Putamen (tissue), 1 donor: ENCODE measurements at places on chromosomes 6 and 20.

DNA sequence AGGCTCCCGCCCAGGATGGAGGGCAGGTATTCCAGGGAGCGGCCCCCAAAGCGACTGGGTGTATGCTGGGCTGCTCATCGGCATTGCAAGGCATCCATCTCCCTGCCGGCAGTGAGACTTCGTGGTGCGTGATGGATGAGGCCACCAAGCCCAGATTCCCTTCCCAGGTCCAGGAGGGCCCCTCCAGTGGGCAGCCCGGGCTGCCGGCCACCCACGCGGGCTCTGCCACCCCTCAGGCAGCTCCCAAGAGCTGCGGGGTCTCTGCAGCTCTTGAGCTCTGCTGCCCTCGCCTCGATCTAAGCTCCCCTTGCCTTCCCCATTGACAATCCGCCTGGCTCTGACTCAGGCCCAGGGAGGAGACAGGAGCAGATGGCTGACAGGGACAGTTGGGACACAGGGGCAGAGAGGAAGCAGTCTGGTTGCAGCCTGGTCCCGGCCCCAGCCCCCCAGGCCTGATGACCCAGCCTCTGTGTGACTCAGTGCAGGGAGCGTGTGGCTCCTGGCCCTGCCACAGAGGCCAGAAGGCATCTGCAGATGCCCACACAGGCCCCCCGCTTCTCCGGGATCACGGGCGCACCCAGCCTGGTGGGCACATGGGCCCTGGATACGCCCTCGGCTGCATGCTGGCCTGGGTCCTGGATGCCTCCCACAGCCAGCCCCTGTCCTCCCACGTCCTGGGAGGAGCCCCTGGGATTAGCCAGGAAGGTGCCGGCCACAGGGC is 33.0 kb downstream of the SLCO4A1 start:
- no peak for DNase-seq

DNA sequence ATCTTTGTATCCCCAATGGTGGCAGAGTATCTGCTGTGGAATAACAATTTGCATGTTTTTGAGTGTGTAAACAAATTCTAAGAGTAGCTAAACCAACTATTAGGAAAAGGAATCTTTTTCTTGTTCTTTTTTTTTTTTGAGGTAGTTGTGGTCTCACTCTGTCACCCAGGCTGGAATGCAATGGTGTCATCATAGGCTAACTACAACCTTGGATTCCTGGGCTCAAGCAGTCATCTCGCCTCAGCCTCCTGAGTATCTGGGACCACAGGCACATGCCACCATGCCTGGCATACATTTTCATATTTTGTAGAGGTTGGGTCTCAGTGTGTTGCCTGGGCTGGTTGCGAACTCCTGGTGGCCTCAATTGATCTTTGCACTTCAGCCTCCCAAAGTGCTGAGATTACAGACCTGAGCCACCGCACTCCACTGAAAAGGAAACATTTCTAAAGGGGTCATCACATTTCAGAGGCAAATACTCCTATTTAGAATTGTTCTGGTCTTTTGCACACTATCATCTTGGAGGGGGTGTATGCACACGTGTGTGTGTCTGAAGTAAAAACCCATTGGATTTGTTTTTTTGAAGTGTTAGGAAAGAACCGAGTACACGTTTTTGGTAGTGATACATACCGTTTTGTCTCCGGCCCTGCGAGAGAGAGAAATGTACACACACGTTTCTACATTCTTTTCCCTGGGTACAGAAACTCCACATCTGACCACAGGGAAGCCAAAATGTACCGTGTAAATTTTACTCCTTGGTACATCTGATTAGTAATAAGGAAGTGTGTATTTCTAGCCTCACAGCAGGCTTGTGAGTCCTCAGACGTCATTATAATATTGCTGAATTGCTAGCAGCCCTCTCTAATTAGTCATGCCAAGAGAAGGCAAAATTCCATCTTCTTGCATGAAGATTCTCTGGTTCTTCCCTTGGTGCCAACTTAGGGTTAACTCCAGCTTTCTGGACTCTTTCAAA is 183.6 kb downstream of the JARID2 start:
- no peak for DNase-seq

- DNase-seq: no peak
These were observed 7.5 kb upstream of the RBM38 start for GRCh38 chr20:57383447-57384347.

- no peak for DNase-seq
These were observed 5.1 kb downstream of the BMP5 start for GRCh38 chr6:55870181-55870813.

DNA sequence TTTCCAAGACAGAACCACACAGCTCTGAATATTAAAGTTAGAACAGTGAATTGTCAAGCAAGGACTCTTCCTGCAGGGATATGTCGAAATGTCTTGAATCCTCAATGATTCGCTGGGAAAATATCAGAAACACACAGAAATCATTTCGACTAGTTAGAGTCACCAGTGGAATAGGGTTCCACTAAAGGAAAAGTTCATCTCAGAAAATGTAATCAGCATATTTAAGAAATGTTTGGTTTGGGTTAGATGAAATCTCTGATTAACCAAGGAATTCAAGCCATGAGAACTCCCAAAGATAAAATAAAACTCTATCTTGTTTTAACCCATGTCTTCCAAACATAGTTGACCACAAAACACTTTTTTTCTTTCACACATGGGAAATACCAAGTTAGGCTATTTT is 621.0 kb upstream of the NRSN1 start:
- DNase-seq: no peak

- DNase-seq: no peak
These were observed 246.5 kb downstream of the TBX18 start for GRCh38 chr6:84517741-84518530.

- no peak for DNase-seq
These were observed 12.6 kb downstream of the HCK start for GRCh38 chr20:32064667-32065066.

- no peak for DNase-seq
These were observed 7.9 kb upstream of the EEF1E1 start for GRCh38 chr6:8110117-8110721.

DNA sequence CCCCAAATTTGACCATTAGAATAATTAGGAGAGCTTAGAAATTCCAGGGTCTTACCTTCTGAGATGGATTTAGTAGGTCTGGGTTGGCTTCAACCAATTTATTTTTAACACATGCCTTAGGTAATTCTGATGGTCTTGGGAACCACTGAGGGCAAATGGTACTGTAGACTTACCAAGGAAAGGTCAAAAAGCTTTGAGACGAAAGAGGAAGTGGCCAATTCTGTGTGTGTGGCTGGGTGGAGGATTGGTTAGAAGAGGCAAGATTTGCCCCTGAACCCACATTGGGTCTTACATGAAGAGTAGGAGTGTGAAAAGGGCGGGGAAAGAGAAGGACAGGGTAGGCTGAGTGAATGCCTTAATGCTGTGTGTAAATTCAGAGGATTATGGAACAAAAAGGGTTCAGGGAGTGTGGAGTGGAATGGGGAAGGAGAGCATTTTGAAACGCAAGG is 2.7 kb downstream of the ITCH start:
- no peak for DNase-seq

DNA sequence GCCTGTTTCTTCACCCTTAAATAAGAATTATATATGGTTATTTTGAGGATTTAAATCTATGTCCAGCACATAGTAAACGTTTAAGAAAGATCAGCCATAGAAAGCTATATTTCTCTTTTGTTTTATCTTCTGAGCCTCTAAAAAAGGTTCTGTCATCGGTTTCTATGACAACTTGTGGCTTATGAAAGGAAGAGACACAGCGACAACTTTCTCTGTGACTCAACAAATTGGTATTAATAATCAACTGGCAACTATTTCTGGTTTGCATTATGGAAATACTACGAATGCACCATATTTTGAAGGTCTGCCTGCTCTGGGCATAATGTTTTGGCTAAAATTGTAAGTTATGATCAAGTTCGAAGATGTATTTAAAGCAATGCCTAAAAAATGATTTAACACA is 751.0 kb downstream of the CD109 start:
- DNase-seq: no peak

- DNase-seq: no peak
These were observed 3.7 kb downstream of the PIM1 start for GRCh38 chr6:37173493-37174195.

- no peak for DNase-seq
These were observed 25.3 kb downstream of the NOL4L start for GRCh38 chr20:32559753-32560380.

DNA sequence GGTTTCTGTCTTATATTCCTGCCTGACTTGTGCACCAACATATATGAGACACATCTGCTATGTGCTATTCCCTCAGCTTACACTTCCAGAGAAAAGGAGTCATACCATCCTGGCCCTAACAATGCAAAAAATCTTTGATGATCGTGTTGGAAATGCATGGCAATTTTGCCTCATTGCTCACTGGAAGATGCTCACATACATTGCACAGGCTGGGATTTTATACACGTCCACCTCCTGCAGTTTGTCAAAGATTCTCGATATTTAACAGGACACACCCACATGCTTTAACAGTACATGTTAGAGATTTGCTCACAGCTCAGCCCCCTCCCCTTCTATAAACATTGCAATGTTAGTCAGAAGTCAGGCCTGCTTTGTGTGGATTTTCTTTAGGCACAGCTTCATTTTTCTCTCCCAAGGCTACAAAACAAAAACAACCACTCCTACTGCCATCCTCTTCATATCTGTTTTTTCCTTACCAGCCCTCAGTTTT is 66.1 kb downstream of the ADGB start:
- DNase-seq: no peak

DNA sequence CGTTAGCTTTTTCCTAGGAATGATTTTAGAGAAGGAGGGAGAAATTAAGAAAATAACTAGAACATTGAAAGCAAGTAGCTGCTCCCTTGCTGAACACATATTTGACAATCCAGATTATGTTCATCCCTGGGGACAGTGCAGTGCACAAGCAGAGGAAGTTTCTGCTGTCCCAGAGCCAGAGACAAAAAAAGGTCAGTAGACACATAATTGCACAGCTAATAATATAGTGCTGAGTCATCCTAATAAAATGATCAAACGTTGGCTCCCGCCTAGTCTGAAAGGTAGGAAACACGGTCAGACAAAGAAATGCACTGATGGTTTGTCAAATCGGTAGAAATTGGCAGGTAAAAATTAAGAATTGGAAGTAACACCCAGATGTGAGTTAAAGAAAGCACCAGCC is 21.7 kb upstream of the SSTR4 start:
- DNase-seq: no peak

DNA sequence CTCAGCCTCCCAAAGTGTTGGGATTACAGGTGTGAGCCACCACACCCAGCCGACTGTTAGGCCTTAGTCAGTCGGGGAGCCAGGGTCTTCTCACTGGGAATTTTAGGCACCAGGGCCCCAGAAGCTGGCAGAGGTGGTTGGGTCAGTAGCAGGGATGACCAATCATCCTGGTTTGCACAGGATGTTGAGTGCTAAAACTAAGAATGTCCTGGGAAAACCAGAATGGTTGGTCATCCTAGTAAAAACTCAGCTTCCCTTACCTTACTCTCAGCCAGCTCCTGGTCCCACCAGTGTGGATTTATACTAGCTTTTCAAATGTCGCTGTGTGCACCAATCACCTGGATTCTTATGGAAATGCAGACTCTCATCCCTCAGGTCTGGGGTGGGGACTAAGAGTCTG is 31.8 kb downstream of the KCNG1 start:
- no peak for DNase-seq

DNA sequence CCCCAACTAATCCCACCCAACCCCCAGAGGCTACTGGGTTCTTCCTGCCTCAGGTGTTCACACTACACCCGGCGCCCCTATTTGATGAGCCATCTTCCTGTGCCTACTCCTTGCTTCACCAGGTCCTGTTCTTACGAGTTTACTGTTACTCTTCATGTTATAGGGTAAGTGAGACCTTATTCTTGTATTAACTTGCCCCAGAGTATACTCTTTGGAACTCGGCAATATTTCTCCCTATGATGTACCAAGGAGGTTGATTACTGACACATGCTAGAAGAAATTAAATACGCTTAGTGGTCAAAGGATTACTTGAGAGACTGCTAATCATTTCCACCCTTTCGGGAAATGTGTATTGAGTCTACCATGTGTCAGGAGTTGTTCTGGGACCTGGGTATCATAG is 8.9 kb downstream of the RING1 start:
- no peak for DNase-seq

- no peak for DNase-seq
These were observed 922.3 kb downstream of the HACE1 start for GRCh38 chr6:103937389-103937788.

- no peak for DNase-seq
These were observed 84.1 kb downstream of the DLGAP4 start for GRCh38 chr20:36390269-36390668.

DNA sequence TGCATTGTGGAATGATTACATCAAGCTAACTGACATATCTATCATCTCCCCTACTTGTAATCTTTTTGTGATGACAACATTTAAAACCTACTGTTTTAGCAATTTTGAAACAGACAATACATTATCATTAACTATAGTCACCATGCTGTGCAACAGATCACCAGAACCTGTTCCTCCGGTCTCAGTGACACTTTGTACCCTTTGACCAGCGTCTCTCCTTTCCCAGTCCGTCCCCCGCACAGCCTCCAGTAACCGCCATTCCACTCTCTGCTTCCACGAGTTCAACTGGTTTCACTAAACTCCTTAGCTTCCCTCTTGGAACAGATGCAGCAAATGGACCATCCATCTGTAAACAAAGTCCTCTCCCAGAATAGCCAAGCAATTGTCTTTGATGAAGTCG is 21.8 kb downstream of the LRP11 start:
- DNase-seq: no peak

DNA sequence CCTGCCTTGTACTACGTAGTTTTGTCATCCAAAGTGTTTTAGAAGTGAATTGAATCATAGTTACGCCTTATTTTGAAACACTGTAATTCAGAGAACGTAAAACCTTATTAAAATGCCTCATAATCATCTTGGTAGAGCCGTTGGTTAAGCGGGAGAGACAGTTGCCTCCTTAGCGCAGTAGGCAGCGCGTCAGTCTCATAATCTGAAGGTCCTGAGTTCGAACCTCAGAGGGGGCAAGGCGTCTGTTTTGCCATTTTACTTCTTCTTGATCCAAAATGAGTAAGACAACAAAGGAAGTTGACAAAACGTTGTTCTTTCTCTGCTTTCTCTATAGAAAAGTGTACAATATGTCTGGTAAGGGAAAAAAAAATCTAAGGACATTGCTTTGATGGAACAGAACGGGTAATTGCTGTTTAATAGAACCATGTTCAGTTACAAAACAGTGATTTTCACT is 20.7 kb upstream of the TRIM27 start:
- DNase-seq: peak; percentile 83

DNA sequence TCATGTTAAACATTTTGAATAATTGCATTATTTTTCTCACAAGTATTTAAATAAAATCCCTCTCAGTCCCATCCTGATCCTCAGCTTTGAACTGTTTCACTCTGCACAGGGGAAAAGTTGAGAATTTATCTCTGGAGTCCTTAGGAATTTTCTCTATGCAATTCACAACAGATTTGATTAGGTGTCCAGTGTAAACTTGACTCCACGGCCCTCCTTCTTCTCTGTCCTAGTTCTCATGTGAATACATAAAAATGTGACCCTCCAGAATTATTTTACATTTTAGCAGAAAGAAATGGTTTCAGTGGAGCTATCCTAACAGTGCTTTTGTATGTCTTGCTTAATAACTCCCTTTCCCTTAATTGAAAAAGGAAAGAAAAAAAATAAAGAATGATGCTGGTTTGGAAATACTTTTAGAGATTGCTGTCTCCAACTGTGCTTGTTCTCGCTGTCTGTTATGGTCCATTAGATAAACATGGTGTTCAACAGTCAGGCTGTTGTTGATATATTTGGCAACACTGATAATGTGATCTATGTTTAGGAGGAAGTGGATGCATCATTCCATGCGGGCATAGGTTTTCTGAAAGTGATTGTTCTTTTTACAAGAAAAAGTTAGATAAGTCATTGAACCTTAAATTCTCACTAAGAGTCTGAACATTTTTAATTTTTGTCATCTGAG is 599.4 kb upstream of the CITED2 start:
- DNase-seq: no peak

GRCh38 chr20:54026295-54027064 is 43.9 kb downstream of the BCAS1 start:
- no peak for DNase-seq
